DMS 273 treated with DMSO at 0.1 percent for 48 hours (cell line): ENCODE measurements at places on chromosomes 1 and 21.

GRCh38 chr1:233379869-233380438, 52.4 kb downstream of the MAP3K21 start:
- no peak for DNase-seq

GRCh38 chr21:38067086-38067739, 151.0 kb upstream of the KCNJ6 start:
- DNase-seq, result no peak

- no peak for DNase-seq
Measured at GRCh38 chr1:197663162-197663953, 111.9 kb downstream of the DENND1B start.

- DNase-seq, result no peak
Measured at GRCh38 chr1:117930484-117930883, 945 bp downstream of the WDR3 start.

- no peak for DNase-seq
Measured at GRCh38 chr1:239008568-239008967, 377.8 kb upstream of the CHRM3 start.

GRCh38 chr1:156726549-156727226, 1.6 kb upstream of the METTL25B start:
- DNase-seq, result peak; percentile 56

DNA sequence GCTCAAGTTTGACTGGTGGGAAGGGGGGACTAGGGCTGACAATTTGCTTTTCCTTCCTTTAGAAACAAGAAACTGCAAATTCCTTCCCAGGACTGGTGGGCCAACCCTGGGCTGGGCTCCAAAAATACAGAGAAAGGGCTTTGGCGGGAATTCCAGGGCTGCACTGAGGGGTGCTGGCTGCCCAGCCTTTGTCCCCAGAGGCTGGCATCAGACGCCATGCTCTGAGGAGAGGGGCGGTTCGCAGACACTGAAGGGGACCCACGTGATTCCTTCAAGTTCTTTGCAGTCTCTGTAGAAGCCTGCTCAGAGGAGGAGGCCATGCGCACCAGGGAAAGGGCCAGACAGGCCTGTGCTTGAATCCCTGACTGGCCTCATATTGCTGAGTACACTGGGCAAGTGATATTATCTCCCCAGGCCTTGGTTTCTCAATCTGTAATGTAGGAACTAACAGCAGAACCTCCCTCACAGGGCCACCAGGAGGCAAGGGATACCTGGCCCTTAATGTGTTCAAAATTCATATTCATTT, 119.5 kb downstream of the EPHB2 start:
- no peak for DNase-seq

DNA sequence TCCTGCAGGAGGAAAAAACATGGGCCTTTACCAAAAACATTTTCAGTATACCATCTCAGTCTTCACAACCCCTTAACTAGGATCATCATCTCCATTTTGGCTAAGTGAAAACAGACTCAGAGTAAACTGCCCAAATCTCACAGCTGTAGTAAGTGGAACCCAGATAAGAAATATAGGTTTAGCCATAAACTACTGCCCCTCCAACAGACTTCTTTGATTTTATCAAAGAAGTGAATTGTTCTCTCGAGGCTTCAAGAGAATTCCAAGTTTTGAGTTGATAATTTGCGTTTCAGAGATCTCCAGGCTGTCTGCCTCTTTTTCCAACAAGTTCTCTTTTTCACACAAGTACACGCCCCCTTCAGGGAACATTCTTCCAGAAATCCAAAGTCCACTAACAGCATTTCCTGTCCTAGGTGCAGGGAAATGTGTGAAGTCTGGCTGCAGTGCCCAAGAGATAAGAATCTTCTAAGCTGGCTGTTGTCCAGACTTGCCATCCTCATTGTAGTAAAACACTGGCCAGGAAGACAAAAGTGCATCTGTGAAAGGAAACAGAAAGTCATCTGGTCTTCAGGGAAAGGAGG, 30.8 kb downstream of the RNF19B start:
- DNase-seq, result no peak

DNA sequence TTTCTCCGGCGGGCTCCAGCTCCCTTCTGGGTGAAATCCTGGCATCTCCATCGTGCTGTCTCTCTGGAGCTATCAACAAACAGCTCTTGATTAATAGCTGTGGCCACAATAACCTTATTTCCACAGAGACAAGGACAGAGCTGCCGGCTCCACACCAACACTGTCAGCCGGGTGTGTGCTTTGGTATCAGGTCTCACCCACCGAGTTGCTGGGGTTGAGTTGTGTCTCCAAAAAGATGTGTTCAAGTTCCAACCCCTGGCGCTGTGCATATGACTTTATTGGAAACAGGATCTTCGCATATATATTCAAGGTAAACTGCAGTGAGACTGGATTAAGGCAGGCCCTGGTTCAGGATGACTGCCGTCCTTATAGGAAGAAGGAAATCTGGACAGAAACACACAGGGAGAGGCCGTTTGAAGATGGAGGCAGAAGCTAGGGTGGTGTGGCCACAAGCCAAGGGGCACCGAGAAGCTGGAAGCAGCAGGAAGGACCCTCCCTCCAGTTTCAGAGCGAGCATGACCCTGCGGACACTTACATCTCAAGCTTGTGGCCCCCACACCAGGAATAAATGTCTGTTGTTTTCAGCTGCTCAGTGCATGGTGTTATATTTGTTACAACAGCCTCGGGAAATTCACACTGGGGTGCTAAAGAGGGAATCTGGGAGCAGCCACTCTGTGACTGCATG, 88.4 kb upstream of the TMPRSS2 start:
- DNase-seq, result no peak

GRCh38 chr1:43274804-43275180, 5.0 kb downstream of the TMEM125 start:
- no peak for DNase-seq

DNA sequence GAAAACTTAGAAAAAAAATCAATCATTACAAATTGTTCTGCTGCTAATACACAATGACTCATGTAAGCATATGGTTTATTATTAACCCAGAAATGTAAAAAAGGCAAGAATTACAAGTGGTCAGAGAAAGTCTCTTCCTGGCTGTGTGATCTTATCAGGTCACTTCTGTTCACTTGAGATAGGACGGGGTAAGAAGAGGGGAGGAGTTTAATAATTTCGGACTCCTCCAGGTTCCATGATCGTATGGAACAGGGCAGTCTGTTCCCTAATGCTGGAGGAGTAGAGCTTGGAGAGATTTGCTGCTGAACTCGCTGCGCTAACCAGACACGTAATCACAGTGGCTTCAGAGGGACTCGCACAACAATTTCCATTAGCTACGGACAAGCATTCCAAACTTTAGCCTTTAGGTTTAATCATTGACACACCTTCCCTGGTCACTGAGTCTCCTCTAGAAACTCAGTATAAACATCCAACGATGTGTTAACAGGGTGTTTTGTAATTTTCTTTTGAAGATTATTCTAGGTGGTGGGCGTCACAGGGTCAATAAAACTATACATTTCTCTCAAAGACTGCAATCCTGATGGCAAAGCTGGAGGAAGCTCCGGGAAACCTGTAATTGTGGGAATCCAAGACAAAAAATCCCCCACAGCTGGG, 1.3 kb downstream of the CRYZ start:
- no peak for DNase-seq

- peak; percentile 52 for DNase-seq
Measured at GRCh38 chr1:228691926-228692325, 43.4 kb upstream of the RHOU start.
